ENCODE measurements at places on chromosomes 2 and 18. TPM values are rescaled to one million over a fixed set of nuclear protein-coding genes. Genes with fewer than 3 reads are reported as not detected.

- no peak for DNase-seq
These were observed 167.4 kb downstream of the PTGR3 start for GRCh38 chr18:75041586-75041985.

DNA sequence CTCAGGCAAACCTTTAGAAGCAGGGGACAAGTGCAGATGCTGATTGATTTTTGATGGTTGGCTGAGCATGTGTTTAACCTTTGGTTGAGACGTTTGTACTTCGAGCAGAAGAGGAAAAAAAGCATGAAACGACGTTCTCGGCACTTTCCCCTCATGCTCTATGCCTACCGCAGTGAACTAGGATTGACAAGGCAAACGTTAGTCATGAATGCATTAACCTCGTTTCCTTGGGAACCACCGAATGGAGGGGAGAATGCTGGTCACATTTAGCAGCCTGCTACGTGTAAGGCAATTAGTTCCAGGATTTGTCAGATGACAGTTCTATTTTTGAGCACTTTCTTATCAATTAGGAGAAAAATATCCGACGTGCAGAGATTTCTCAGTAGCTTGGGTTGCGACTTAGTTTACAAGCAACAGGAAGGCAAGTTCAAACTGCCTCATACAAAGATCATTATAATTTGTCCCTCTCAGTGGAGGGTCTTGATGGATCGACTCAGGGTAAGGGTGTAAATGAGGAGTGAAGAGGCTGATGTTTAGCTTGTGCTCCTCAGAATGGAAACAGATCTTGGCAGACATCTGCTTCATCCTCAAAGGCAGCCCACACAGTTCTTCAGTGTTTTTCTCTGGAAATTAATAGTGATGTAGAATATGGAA is 47.4 kb upstream of the GPR45 start:
- DNase-seq: no peak

- peak; percentile 22 for DNase-seq
These were observed 103.4 kb upstream of the RASGRP3 start for GRCh38 chr2:33372940-33373553.

GRCh38 chr2:68464651-68465050 is 2.4 kb downstream of the FBXO48 start:
- no peak for DNase-seq

- DNase-seq: no peak
These were observed 13.8 kb downstream of the HS1BP3 start for GRCh38 chr2:20637147-20637546.

GRCh38 chr2:120587279-120587996 is 148.2 kb upstream of the GLI2 start:
- no peak for DNase-seq

- DNase-seq: no peak
These were observed 112.1 kb upstream of the ARL4C start for GRCh38 chr2:234608946-234609345.

DNA sequence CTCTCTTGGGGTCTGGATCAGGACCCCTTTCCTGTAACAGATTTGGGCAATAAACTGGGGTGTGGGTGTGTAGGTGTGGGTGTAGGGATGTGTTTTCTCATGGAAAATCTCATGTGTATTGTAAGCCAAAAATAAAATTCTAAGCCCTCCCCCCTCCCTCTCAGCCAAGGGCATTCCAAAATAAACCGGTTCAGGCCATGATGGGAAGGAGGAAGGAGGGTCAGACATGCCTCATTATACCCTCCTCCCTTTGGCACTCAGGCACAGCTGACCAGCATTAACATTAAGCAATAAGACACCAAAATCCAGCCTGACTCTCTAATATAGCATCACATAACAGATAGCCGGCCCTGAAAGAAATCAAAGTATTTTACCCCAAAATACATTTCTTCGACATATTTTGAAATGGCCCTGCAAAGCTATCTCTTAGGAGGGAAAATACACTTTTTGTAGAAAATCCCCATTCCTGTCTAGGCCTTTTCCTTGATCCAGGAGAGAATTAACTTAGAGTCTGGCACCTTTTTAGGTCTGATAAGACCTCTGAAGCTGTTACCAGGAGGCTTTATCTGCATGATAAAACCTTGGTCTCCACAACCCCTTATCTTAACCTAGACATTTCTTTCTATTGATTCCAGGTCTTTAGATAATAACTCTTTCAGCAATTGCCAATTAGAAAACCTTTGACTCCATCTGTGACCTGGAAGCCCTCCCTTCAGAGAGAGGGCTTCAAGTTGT is 128.7 kb upstream of the COL5A2 start:
- DNase-seq: no peak

SLC5A7 gene
- not detected for total RNA-seq

ALPG gene
- total RNA-seq: not detected

TMEM185B gene
- total RNA-seq: 20.8 TPM
